CD4-positive, alpha-beta T cell treated with Interferon alpha-2 for 1 hour (primary cell): ENCODE measurements at places on chromosomes 4 and X.

- no peak for DNase-seq
Measured at GRCh38 chr4:15912236-15912635, 26.3 kb downstream of the FGFBP1 start.

DNA sequence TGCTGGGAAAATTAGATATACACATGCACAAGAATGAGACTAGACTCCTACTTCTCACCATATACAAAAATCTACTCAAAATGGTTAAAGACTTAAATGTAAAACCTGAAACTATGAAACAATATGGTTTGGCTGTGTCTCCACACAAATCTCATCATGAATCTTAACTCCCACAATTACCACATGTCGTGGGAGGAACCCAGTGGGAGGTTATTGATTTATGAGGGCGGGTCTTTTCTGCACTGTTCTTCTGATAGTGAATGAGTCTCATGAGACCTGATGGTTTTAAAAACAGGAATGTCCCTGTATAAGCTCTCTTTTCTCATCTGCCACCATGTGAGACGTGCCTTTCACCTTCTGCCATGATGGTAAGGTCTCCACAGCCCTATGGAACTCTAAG is 48.5 kb upstream of the DDX60 start:
- no peak for DNase-seq

GRCh38 chrX:56802921-56803849 is 74.1 kb downstream of the NBDY start:
- DNase-seq = peak; percentile 54

DNA sequence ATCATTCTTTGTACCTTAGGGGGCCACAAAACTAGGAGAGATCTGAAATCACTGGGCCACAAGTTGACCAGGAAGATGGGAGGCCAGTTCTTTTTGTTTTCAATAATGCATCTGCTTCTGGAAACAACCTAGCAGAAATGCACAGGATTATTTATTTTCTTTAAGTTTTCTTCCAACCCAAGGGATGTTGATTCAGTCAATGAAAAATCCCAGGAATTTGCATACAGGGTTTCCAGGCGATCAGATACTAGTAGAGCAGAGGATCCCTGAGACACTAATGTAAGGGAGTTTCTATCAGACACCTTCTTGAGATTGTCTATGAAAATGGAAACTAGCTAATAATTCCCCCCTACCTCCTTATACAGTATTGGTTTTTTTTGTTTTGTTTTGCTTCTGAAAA is 7.4 kb downstream of the ATOH1 start:
- no peak for DNase-seq

DNA sequence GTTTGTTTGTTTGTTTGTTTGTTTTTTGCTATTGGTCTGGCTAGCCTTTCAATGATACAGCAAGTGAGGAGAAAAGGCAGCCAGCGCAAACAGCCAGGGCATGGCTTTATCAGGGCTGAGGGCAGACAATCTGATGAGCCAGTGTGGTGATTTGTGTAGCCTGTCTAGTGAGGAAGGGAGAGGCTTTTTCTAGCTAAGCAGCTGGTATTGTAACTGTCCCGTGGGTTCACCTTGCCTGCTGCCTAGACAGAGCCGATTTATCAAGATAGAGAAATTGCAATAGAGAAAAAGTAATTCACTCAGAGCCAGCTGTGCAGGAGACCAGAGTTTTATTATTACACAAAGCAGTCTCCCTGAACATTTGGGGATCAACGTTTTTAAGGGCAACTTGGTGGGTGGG is 28.2 kb upstream of the SHROOM4 start:
- DNase-seq = no peak

- DNase-seq = no peak
Measured at GRCh38 chr4:54092405-54093323, 7.3 kb upstream of the GSX2 start.
